EL (cell line): ENCODE measurements at places on chromosomes 4 and X.

DNA sequence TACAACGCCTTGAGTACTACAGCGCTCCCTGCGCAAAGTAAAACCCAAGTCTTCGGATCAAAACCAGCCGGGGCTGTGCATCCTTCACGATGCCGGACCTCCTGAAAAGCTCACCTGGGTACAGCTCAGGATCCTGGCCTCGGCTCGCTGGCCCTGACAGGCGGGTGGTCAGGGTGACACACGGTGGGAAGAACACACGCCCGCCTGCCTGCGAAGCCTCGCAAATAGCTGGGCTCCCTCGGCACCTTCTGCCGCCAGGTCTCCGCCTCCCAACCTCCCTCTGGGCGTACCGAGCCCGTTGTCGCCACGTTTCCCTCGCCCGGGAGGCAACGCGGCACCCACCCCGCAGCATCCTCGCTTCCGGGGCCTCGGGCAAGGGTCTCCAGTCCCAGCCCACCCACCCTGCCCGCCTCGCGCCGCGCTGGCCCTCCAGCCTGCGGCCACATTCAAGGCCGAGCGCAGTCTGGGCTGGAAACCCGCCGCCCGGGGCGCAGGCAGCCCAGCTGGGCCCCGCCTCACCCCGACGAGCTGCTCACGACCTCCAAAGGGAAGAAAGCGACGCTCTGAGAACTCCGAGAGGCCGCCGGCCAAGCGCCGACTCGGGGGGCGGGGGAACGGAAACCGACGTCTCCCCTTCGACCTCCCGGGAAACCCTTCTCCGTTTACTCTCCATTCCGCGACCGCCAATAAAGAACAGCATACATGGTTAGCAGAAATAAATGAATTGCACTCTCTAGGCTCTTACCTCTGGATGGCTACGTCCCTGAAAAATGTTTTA lies 511 bp downstream of the PPM1K start:
- peak; percentile 70 for DNase-seq

- DNase-seq = no peak
These were observed 76.1 kb upstream of the EMCN start for GRCh38 chr4:100593935-100594334.

GRCh38 chrX:104172788-104173187 lies 6.5 kb downstream of the FAM199X start:
- no peak for DNase-seq

- no peak for DNase-seq
These were observed 86.4 kb upstream of the FAM9C start for GRCh38 chrX:13130816-13131215.

GRCh38 chr4:189806506-189806905 lies 134.2 kb upstream of the FRG1 start:
- no peak for DNase-seq

GRCh38 chr4:82515705-82516104 lies 46.1 kb downstream of the TMEM150C start:
- DNase-seq = peak; percentile 85

GRCh38 chrX:72373136-72373535 lies 67.4 kb upstream of the CITED1 start:
- DNase-seq = no peak

- DNase-seq = no peak
These were observed 2.7 kb upstream of the MGARP start for GRCh38 chr4:139282721-139283075.

DNA sequence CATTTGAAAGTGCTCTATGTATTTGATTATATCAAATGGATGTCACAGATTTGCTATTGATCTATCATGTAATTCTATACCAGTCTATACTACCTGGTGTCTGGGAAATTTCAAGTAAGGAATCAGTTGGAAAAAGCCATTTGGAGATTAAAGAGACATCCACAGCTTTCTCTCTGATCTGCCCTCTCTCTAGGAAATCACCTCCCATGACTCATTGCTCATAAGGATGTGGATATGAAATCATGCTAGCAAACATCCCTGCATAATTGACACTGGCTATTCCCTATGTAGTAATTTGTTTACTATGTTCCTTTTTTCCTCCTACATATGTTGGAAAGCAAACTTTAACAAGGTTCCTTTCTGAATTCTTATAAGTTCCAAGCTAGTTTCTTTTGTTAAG lies 94.3 kb downstream of the TEX13A start:
- no peak for DNase-seq

- DNase-seq = peak; percentile 88
These were observed at the start of gene STK32B for GRCh38 chr4:5051278-5052203. STK32B (plus strand) TSS chr4:5051480.

DNA sequence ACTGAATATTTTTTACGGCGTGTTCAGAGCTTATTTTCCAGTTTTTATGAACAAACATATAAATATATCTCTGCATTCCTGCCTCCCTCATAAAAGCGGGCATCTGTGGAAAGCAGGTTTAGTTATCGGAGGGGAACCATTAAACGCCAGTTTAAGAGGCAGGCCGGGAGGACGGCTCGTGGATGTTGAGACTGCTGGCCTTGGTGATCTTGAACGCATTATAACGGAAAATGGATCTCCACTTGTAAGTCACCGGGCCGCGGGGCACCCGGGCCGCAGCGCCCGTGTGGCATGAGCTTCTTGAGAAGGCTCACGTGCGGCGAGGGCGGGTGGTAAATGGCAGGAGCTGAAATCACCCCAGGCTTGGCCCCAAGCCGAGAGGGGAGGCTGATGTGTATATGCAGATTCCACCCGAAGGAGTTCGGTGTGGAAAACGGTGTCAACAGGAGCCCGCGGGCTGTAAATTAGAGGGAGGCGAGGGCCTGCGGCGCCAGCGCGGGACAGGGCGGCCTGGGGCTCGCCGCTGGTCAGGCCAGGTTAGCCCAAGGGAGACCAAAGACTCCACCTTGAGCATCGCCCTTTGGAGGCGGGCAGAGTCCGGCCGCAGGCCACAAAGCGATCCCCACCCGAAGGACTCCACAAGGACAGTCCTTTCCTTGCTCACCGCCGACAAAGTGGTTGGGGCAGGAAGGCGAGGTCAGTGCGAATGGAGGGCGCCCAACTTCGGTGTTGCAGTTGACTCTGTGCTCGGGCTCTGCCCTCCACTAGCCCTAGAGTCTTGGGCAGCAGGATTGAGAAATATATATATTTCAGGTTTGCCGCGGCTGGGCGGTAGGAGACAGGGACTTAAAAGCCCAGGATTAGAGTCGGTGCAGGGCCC lies 1.3 kb upstream of the HAND2 start:
- no peak for DNase-seq

DNA sequence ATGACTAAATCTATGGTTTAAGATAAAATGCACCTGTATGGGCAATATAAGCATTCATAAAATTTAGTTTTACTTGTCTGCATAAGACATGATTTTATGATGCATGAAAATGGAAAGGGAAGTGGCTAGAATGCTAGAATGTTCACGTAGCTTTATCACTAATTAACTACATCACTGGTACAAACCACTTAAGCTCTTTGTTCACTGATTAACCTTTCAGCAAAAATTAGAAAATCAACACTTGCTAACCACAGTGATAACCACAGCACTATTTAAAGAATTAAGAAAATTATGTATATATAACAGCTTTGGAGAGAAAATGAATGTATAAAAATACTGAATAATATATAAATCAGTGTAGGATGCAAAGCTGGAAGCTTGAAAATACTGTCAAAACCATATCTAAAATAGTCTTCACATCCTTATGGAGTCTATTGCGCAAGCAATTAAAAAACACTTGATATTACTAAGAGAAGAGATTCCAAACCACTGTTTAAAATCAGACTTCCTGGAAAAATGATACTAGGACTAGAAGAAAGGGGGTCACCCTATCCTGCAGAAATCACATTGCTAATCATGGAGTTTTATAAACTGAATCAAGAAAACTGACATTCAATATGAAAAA lies 51.9 kb downstream of the EFHC2 start:
- DNase-seq = no peak

DNA sequence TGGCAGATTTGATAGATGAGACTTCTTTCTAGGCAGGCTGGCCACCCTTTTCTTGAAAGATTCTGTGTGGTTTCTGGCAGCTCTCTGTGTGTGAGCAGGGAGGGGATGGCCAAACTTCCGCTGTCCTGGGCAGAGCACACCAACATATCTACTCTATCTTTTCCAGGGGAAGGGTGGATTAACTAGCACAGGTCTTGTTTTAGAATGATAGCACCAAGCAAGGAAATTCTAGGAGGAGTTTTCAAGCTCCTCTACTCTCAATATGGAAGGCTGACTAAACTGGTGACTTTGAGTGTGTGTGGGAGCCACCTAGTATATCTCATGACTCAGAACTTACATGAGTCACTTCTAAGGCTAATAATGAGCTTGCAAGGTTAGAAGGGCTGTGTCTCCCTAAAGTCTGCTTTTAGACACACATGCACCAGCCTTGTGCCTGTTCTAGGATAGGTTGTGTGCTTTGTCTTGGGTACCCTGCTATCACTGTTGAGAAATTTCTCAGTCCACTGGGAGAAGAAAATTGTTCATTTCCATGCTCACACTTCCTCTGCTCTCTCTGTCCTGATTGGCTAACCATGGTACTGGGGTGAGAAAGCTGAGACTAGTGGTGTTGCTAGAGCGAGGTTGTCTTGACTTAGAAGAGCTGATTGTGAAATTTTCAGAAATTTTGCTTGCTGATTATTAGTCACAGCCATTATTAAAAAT lies 72.9 kb downstream of the YIPF6 start:
- peak; percentile 60 for DNase-seq

DNA sequence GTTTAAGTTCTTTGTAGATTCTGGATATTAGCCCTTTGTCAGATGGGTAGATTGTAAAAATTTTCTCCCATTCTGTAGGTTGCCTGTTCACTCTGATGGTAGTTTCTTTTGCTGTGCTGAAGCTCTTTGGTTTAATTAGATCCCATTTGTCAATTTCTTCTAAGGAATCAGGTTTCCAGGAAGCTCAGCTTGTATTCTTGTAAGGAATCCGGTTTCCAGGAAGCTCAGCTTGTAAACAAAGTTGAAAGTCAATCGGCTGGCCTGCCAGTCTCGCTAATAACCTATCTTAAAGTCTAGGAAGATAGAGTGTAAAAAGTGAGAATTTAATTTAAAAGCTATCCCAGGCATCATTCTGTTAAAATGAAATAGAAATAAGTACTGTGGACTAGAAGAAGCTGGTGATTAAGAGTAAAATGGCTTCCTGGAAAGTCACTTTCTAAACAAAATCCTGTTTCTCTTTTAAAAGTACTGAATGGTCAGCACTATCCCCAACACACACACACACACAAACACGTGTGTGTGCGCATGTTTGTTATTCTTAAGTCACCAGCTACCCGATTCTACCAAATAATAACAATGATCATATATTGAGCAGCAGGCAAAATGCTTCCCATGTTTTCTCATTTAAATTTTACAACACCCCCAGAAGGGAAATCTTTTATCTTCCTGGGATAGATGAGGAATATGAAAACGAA lies 171.7 kb downstream of the PAPSS1 start:
- DNase-seq = no peak

DNA sequence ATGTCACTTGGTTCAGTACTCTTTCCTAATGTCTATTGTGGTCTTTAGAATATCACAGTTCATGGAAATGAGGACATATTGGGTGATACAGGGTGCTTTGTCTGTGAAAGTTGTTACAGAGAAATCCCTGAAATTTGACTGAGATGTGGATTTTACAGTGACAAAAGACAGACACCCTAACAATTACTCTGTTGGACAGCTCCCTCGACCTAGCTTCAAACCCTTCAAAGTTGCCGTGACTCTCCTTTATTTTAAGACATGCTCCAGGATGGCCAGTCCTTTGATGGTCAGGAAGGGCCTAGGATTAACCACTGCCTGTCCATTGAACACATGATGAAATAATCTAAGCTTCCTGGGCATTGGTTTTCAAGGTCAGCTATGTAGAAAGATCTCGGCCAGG lies 4.0 kb downstream of the DCX start:
- no peak for DNase-seq

GRCh38 chr4:8506373-8507195 lies 66.0 kb downstream of the TRMT44 start:
- peak; percentile 55 for DNase-seq

- no peak for DNase-seq
These were observed 3.0 kb downstream of the RASGEF1B start for GRCh38 chr4:81468678-81469077.

- DNase-seq = no peak
These were observed 4.9 kb downstream of the BCAP31 start for GRCh38 chrX:153719238-153719637.

DNA sequence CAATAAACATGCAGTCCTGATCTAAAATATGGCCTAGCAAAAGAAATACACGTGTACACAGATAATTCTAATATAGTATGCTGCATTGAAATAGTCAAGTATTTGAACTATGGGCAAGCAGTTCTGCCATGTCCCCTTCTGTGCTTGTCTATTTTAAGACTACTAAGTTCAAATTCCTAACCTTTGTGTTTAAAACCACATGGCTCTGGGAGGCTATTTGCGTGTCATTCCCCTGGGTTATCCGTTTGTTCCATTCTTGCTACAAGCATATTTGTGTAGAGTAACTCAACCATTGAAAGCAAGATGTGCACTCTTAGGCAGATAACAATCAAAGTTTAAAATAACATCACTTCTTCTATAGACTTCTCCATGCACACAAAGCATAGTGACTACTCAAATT lies 25.4 kb upstream of the TBC1D1 start:
- no peak for DNase-seq

DNA sequence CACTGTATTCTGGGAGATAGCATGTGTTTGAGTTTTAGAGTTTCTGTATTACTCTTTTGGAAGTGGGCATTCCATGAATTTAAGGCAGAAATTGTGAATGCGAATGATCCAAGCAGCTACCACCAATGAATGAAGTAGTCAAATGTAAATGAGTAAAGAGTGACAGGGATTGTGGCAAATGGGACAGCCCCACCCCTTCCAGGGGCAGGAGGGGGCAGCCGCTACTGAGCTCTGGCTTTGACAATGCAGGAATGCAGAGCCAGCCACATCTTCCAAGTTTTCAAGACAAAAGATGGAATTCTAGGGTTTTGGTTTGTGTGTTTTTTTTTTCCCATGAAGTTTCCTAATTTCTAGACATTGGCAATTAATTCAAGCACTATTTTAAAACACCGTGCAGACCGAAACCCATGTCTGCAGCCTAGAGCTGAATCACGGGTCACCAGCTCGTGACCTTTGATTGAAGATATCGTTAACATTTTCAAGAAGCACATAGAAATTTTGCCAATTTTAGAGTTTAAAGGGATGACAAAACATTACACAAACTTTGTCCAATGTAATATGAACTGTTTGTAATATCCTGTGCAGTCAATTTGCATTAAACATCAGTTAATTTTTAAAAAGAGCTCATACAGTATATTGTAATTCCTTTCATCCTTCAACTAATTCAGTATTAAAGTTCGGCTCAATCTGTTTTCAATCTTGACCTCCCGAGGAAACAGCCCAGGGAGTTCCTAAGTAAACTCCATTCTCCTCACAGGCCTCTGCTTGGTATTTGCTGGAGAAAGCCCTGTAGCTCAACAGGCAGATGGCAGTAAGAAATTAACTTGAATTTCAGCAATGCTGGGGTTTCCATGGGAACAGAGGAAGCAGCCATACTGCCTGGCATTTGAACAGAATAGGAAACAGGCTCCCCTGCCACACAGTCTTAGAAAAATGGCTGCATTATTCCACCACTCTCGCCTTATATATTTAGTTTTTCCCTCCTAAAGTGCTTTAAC lies 83.4 kb downstream of the UCHL1 start:
- peak; percentile 84 for DNase-seq
